ENCODE measurements at places on chromosomes 11 and 22.

- H3K36me3 ChIP-seq = no peaks in the 10 kb centered on the region
- no peaks in the 10 kb centered on the region for H3K4me1 ChIP-seq
- H3K4me3 ChIP-seq = no peak overlapping the region
- DNase-seq = no peak
- peaks cover 19% of the 10 kb centered on the region for H3K27me3 ChIP-seq
- H3K27ac ChIP-seq = no peak overlapping the region
Measured at GRCh38 chr11:130498181-130498580, 49.7 kb downstream of the ADAMTS15 start.

GRCh38 chr11:57487021-57487778 is 26.9 kb downstream of the RTN4RL2 start:
- H3K27me3 ChIP-seq = peaks cover under 1% of the 10 kb centered on the region
- peaks cover 9% of the 10 kb centered on the region for H3K4me1 ChIP-seq
- H3K27ac ChIP-seq = no peak overlapping the region
- no peak for DNase-seq
- H3K4me3 ChIP-seq = no peak overlapping the region
- peaks cover 76% of the 10 kb centered on the region for H3K36me3 ChIP-seq

GRCh38 chr11:111605681-111606080 is 3.4 kb downstream of the SIK2 start:
- no peak for DNase-seq
- H3K4me3 ChIP-seq = no peak overlapping the region
- H3K27ac ChIP-seq = no peak overlapping the region
- H3K27me3 ChIP-seq = no peaks in the 10 kb centered on the region
- peaks cover 3% of the 10 kb centered on the region for H3K36me3 ChIP-seq

- peaks cover 40% of the 10 kb centered on the region for H3K4me1 ChIP-seq
- H3K27me3 ChIP-seq = no peaks in the 10 kb centered on the region
- H3K27ac ChIP-seq = peak within 1 kb of the TSS; percentile 94
- peaks cover 20% of the 10 kb centered on the region for H3K36me3 ChIP-seq
- peak within 1 kb of the TSS; percentile 91 for H3K4me3 ChIP-seq
Measured at GRCh38 chr11:67468759-67469507, at the start of gene TMEM134. TSS of gene TMEM134 (minus strand) at chr11:67469251. CDS start at chr11:67469192, 59 bp downstream.

GRCh38 chr11:1060852-1061616 is 13.6 kb upstream of the MUC2 start:
- no peak for DNase-seq
- no peak overlapping the region for H3K4me3 ChIP-seq
- peaks cover 17% of the 10 kb centered on the region for H3K4me1 ChIP-seq
- no peak overlapping the region for H3K27ac ChIP-seq
